ENCODE measurements at places on chromosomes 1 and 21.

GRCh38 chr1:213371847-213372619 is 321.0 kb downstream of the RPS6KC1 start:
- no peak for DNase-seq

DNA sequence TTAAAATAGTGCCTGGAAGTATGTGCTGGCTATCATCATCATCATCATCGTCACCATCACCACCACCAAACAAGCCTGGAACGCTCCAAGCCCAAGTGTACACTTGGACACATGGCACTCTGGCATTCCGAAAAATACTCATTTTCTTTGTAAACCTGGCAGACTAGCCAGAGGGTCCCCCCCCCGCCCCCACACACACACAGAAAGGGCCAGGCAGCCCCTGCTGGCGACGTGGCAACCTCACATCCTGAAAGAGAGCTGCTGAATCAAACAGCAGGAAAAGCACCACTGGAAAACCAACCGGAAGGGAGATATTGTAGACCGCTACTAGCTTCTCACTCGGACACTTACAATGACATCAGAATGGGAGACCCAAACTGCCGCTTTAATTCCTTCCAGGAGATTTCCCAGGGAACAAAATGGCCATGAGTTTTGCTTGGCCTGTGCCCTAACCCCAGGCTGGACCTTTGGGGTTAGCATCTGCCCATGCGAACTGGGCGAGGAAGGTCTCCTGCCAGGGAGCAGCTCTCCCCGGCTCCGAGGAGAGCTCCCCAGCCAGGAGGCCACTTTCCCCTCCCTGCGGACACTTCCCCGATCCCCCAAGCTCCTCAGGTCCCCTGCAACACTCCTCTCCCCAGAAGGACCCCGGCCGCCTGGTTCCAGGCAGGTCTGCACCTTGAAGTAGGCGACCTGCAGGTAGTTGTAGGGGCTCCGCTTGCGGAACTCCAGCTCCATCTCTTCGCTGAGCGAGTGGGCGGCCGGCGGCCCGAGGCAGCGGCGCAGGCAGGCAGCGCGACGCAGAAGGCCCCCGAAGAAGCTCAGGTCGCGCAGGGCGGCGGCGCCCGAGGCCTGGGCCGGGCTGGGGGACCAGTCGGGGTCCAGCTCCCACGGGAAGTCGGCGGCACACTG is 742 bp downstream of the P3H1 start:
- peak; percentile 31 for DNase-seq

DNA sequence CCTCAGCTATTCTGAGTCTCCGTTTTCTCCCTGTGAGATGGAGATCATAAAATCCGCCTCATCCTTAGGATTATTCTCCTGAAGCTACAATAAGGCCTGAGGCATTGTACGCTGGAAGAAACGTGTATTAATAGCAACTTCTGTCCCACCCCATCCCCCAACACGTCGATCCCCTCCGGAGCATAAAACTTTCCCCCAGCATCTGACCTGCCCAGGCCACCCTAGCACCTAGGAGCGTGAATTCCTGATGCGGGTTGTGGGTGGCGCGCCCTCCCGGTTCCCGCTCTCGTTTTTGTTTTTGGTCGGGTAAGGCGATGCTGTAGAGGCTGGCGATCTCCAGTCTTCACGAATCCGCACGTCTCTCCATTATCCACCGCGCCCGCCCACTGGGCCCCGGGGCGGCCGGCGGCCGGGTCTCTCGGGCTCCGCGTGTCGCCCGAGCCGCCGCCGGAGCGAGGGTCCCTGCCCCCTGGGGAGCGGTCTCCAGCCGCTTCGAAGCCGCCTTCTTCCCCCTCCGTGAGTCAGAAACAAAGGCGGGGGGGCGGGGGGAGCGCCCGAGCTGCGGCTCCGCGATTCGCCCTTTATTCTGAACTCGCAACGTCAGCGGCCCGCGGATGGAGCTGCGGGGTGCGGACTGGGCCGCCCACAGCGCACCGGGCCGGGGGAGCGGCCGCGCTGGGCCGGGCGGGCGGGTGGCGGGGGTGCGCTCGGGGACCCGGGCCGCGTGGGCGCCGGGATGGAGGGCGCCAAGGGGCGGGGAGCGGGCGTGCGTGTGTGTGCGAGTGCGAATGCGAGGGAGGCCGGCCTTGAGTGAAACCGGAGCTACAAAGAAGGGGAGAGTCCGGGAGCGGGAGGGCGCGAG is at the start of gene PLEKHO1:
Gene PLEKHO1 (plus strand): TSS at position 646 of the 862 bp plus-strand sequence. CDS start 342 bp downstream, outside the sequence.
- DNase-seq: peak; percentile 80

DNA sequence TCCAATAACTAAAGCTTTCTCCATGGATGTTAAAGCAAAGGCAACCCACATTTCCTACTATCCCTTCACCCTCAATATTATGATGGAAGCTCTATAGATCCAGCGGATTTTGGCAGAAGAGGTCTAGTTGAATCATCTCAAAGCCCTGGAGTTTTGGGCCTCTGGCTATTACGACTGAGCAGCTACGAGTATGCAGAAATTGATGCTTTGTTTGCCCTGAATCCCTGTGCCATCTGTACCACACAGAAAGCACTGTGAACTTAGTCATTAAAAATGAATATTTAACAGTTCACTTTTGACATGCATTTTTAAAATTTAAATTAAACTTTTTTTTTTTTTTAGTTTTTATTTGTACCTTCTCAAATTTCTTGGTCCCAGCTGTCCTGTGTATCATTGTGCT is 705.4 kb upstream of the PTBP2 start:
- no peak for DNase-seq

- DNase-seq: peak; percentile 30
Observed at GRCh38 chr1:15046487-15047165, 106.9 kb upstream of the TMEM51 start.

GRCh38 chr1:94156096-94156625 is 35.2 kb upstream of the ABCA4 start:
- DNase-seq: no peak

DNA sequence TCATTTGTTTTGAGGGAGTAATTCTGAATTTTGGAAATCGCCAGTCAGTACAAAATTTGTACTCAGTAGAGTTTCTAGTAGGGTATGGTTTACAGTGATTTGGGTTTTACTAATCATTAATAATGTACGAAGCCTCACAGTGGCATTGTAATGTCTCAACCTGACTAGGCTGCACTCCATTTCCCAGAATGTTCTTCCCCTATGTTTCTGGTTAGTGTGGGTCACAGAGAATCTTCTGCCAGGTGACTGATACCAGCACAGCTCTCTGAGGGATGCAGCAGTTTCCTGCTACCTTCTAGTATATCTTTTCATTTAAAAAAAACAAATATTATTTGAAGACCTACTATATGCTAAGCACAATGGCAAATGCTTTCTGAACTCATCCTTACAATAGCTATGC is 112.9 kb downstream of the PTPN14 start:
- DNase-seq: no peak

GRCh38 chr1:108854221-108855019 is 2.5 kb downstream of the AKNAD1 start:
- no peak for DNase-seq

DNA sequence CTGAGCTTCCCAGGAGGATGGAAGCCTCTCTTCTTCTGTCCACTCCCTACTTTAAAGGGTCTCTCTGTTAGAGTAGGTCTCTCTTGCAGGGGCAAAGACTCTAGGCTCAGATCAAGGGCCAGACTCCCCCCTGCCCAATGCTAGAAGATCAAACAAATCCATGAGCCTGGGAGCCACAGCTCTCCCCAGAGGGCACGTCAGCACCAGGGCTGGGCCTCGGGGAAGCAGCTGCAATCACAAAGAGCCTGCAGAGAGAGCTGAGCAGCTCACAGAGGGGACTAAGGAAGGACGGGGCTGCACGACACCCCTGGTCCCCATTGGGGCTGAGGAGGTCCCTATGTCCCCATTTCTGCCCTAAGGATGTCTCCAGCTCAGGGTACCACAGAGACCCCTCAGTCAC is 3.9 kb downstream of the CNTN2 start:
- DNase-seq: no peak

GRCh38 chr1:155227261-155228095 is 19.0 kb downstream of the MTX1 start:
- peak; percentile 98 for DNase-seq

DNA sequence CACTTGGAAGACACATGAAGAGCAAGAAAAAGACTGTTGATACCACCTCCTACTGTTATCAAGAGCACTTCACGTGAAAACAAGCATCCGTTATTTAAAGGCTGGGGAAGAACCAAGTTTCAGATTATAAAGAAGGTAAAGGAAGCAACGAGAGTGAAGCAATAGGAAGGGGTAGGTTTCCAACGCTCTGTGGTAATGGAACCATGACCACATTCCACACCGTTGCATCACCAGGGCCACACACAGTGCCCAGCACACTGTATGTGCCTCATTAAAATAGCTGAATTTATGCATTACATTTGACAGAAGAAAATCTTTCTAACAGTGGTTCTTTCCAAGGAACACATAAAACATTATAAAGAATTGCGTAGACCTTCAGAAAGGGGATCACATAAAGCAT is 435.8 kb downstream of the MRPL39 start:
- DNase-seq: no peak

DNA sequence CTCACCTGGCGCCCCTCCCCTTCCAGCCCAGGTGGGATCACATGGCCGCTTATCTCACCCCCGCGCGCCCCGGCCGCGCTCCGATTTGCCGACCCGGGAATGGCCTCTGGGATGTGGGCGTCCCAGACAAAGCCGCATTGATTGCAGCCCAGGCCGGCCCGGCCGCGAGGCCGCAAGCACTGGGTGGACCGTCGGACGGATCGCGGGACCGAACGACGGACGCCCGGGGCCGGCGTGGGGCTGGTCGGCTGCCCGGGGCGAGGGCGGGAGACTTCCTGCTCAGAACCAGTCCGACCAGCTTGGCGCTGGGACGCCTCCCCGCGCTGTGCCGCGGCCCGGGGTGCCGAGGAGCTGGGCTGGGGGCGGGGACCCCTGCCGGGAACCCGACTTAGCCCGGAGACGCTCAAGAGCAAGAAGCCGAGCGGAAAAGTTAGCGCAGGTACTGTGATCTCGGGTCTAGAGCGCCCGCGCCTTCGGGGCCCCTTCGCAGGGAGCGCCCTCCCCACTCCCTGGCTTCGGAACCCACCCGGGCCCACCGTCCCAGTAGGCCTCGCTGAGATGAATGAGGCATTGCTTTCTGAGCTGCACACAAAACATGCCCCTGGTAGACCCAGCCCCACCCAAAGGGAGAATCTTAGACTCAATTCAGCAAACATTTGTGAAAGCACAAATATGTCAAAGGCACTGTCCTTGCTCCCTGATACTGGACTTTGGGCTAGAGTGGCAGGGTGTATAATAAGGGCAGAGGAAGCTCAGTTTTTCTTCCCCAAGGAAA is 415 bp upstream of the LAD1 start:
- DNase-seq: no peak

- no peak for DNase-seq
Observed at GRCh38 chr1:65820983-65821382, 28.3 kb downstream of the PDE4B start.

DNA sequence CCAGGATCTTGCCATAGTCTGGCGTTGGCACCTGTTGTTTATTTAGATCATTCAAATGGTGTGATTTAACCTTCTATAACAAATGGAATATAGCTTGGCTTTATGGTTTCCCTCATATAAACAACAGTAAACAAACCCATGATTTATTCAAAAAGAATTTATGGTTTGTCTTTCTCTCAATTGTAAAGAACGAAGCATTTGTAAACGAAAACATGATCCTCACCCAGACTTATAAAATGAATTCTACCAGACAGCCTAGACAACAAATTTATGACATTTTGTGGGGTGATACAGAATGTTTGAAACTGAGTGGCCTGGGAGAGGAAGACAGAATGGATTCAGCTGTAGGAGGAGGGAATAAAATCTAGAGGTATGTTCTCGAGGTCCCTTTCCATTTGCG is 66.1 kb upstream of the PTGFR start:
- no peak for DNase-seq

GRCh38 chr1:201309416-201309815 is 26.1 kb downstream of the PKP1 start:
- DNase-seq: no peak

GRCh38 chr1:226702318-226702956 is 36.6 kb downstream of the ITPKB start:
- no peak for DNase-seq

DNA sequence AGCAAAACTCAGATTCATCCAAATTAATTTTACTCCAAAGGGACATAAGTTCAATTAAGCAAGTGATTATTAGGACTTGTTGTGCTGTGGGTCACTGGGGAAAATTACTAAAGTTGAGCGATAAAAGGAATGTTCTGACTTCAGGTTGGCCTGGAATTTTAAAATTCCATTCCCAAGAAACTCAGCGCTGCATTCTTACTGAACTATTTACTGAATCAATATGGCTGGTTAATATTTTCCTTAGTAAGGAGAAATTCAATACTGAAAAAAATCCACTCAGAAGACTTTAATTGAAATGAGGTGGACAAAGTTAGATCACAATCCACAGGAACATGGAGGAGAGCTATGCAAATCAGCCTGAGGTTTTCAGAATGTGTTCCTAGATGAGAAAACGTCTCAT is 578.9 kb upstream of the NR5A2 start:
- DNase-seq: no peak

DNA sequence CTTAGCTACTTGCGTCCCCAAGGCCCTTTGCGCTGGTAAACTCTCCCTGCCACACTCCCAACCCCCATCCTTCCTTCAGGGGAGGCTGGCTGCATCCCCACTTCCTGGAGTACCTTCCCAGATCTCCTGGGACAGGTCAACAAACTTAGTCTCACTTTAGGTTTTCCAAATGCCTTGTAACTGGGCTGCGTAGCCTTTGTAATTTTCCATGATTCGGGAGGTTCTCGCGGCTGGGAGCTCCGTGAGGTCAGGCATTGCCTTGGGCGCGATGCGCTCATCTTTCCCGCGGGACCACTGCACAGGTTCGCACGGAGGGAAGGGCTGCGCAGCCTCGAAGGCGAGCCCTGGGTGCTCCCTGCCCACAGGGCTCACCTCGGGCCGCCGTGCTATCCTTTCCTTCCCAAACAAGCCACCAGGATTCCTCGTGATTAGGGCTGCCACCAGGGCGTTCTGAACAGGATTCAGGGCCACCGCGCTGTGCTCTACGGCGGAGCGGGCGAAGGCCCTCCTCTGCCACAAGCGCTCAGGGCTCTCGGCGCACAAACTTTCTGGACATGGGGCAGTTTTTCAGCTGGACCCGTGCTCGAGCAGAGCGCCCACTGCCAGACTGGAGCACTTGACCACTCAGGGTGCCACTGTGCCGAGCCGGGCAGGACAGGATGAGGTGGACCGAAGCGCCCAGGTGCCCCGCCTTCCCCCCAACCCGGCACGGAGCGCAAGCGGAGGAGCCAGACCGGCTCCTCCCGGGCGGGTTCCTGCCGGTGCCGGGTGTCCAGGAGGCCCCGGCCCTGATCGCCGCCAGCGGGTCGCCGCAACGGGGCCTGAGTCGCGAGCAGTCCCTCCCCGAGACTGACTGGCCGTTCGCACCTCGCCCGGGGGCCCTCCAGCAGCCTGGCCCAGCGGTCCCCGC is 1.1 kb downstream of the TMPRSS2 start:
- no peak for DNase-seq

DNA sequence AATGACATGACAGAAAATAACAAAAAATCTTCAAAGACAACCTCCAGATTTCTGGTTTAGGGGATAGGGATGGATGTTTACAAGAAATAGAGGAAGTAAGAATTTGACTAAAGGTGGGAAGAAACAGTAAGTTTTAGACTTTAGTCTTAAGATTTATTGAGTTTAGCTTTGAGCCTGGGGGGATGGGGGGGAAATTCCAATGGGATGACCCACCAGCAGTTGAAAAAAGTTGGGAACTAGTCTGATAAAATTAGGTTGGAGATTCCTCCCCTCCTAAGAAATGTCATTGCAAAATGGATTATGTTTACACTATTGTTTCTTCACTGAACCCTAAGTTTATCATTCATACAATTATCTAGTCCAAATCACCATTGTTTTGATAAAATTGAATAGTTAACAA is 28.4 kb downstream of the WDR26 start:
- DNase-seq: no peak

- no peak for DNase-seq
Observed at GRCh38 chr1:118918230-118918939, 69.8 kb downstream of the TBX15 start.

- DNase-seq: no peak
Observed at GRCh38 chr1:64087768-64088167, 115.7 kb upstream of the UBE2U start.

Data from stimulated activated CD4-positive, alpha-beta T cell treated with anti-CD3 and anti-CD28 coated beads, Interleukin-1b, Interleukin-23, amount 100 ng/mL, for 4 hours (primary cell).